Activated CD8-positive, alpha-beta memory T cell treated with anti-CD3 and anti-CD28 coated beads for 36 hours (primary cell): ENCODE measurements at places on chromosomes 11 and 22. TPM values are rescaled to one million over a fixed set of nuclear protein-coding genes. Genes with fewer than 3 reads are reported as not detected.

BRSK2 gene
- 1.3 TPM for total RNA-seq

FGF3 gene
- not detected for total RNA-seq

HBG2 gene
- not detected for total RNA-seq

BACE1 gene
- total RNA-seq = 1.9 TPM

SLC22A12 gene
- total RNA-seq = not detected

TLCD5 gene
- total RNA-seq = 2.5 TPM

LMNTD2 gene
- 0.75 TPM for total RNA-seq

ADM2 gene
- 5.2 TPM for total RNA-seq

IGSF22 gene
- total RNA-seq = 0.48 TPM

ZFTA gene
- total RNA-seq = 6.8 TPM

LSP1 gene
- 254 TPM for total RNA-seq

P2RX3 gene
- not detected for total RNA-seq

BIRC3 gene
- total RNA-seq = 171 TPM

FOLH1 gene
- not detected for total RNA-seq

C22orf31 gene
- not detected for total RNA-seq

ELMOD1 gene
- not detected for total RNA-seq

DDTL gene
- total RNA-seq = not detected

CBX7 gene
- total RNA-seq = 16.8 TPM

SH3BP1 gene
- 105 TPM for total RNA-seq

CDC45 gene
- total RNA-seq = 115 TPM

HEPHL1 gene
- not detected for total RNA-seq

CLTCL1 gene
- 0.42 TPM for total RNA-seq

KLHL35 gene
- 0.55 TPM for total RNA-seq

CECR2 gene
- total RNA-seq = not detected

FAM181B gene
- not detected for total RNA-seq

SAA1 gene
- not detected for total RNA-seq

LAYN gene
- 4.7 TPM for total RNA-seq

RNF141 gene
- total RNA-seq = 21.0 TPM

POU2AF2 gene
- total RNA-seq = not detected
